Lung microvascular endothelial cell (primary cell): ENCODE measurements at places on chromosomes 11 and 22. TPM values are rescaled to one million over a fixed set of nuclear protein-coding genes. Genes with fewer than 3 reads are reported as not detected.
A peak's percentile ranks its signal among the peaks of the same experiment; 100 is the strongest.

- DNase-seq: peak; percentile 90
Measured at GRCh38 chr11:95884376-95884775, 39.5 kb downstream of the MTMR2 start.

Gene FOSL1
- total RNA-seq: 0.99 and 3.1 TPM in 2 replicates

DNA sequence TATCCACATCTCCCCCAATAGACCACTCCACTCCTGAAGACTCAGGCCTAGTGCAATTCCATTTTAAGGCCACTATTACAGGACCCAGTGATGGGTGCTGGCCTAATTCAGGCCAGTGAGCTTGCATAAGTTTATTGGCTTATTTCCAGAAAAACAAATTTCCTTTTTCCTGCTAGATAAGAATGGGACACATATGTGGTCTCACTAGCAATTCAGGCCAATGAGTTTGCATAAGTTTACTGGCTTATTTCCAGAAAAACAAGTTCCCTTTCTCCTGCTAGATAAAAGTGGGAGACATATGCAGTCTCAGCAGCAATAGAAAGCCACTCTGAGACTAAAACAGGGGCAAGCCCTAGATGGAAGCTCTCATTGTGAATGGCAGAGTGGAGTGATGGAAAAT lies 22.4 kb downstream of the ADM start:
- DNase-seq: peak; percentile 83

GRCh38 chr11:118979434-118979833 lies 7.9 kb downstream of the FOXR1 start:
- no peak for DNase-seq

DNA sequence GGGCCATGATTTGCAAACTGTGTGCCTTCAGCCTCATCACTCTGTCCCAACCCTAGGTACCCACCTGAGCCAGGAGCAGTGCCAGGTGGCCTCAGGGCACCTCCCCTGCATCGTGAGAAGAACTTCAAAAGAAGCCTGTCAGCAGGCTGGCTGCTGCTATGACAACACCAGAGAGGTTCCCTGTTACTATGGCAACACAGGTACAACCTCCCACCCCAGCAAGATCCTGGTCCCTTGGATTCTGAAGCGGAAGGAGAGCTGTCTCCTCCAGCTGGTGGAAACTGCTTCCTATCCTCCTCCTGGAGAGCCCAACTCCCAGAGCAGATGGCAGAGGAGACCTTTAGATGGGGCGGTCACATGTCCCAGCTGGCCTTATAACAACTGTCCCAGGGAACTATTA lies 2.9 kb downstream of the ZP1 start:
- no peak for DNase-seq

GRCh38 chr22:50261615-50262459 lies at the start of gene MAPK12:
Gene MAPK12, minus strand, starts transcription at chr22:50261683. Its CDS starts 174 bp downstream, at chr22:50261509.
- peak; percentile 53 for DNase-seq

- DNase-seq: no peak
Measured at GRCh38 chr11:127574478-127574877, 573.9 kb upstream of the KIRREL3 start.

Gene TMEM121B
- under 0.01 TPM in 2 replicates for total RNA-seq

DNA sequence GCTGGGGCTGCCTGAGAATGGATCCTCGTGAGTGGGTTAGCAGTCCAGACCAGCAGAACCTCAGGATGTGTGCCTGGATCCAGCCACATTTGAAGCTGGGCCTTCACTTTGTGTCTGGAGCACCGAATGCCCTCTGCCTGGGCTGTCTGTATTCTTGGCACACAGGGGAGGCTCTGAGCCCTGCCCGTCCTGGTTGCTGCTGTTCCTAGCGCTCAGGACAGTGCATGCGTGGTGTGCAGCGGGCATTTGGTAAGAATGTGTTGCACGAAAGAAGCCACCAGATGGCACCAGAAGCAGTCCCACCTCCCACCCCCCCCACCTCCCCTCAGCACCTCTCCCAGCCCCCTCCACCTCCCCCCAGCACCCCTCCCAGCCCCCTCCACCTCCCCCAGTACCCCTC lies 4.1 kb upstream of the MAPK11 start:
- peak; percentile 83 for DNase-seq

- no peak for DNase-seq
Measured at GRCh38 chr11:68655406-68655805, 28.9 kb upstream of the GAL start.

DNA sequence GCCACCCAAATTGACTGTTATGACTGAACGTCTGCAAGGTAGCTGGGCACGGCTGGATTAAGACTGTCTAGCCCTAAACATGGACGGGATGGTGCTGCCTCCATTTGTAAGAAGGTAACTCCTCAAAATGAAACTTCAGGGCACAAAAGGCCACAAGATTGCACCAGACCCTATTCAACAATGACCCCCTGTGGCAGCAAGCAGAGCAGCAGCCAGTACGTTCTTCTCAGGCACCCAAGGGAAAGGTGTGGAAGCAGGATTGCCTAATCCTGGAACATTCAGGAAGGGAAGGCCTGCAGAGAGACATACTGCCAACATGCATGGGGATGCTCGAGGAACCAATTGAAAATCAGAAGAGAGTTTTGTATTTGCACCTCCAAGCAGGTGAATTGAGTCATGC lies 4.5 kb upstream of the TBX10 start:
- no peak for DNase-seq

DNA sequence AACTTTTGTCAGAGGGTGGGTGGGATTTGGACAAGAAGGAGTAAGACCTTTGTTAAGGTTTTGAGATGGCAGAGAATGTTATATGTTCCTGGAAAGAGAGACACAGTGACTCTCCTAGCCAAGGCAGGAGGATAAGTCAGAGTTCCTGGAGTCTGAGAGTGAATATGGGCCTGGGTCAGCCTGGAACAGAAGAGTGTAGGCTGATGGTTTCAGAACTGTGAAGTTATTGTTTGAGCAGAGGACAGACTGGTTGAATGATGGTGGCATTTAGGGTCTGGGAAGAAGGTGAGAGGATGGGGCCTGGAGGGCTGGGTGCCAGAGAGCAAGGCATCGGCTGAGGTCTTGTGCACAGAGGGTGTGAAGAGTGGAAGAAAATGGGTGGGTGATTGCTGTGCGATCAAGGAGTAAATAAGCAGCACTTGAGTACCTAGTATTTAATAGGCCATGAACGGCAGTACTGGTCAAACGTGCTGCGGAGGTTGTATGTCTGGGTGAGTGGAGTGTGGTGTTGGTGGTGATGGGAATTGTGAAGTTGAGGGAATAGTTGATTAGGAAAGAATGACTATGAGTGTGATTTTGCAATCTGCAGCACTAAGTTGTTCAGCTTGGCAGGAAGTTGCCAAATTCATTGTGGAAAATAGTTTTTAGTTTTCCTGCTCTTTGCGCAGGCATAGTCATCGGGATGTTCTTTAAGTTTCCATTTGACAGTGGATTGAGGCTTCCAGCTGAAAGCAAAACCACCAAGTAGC lies 1.8 kb downstream of the PANX1 start:
- peak; percentile 91 for DNase-seq

DNA sequence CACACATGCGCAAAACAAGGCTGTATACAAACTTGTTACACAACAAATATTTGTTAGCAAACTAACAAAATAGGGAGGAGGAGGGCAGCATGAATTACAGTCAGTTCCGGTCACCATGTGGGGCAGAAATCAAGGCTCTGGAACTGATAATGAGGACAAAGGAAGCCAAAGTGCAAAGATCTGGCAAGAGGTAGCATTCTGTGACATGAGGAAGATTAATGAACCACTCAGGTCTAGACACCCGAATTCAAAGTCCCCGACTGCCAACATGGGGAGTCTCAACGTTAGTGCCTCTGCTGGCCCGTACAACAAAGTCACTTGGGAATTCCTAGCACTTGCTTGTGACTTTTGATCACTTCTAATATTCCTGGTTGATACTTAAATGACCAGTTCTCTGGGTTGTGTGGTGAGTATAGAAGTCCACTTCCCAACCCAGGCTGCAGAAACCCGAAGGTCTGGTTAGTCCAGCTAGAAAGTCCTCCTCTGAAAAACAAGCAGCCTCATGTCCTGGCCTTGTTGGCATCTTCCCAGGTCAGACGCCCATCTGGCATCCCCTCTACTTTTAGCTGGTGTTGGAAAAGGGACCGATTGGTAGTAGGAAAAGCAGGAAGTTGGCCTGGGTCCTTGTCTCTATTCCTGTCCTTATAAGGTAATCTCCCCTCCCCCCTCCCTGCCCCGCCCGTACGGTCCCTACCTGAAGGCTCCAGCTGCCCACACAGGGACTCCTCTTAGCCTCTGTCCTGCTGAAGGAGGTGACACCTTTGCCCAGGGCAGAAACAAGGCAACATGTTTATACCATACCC lies 1.6 kb downstream of the SUN2 start:
- peak; percentile 75 for DNase-seq

GRCh38 chr11:34299284-34299972 lies 58.4 kb downstream of the ABTB2 start:
- DNase-seq: no peak

- DNase-seq: no peak
Measured at GRCh38 chr11:129747071-129747470, 68.6 kb upstream of the TMEM45B start.

DNA sequence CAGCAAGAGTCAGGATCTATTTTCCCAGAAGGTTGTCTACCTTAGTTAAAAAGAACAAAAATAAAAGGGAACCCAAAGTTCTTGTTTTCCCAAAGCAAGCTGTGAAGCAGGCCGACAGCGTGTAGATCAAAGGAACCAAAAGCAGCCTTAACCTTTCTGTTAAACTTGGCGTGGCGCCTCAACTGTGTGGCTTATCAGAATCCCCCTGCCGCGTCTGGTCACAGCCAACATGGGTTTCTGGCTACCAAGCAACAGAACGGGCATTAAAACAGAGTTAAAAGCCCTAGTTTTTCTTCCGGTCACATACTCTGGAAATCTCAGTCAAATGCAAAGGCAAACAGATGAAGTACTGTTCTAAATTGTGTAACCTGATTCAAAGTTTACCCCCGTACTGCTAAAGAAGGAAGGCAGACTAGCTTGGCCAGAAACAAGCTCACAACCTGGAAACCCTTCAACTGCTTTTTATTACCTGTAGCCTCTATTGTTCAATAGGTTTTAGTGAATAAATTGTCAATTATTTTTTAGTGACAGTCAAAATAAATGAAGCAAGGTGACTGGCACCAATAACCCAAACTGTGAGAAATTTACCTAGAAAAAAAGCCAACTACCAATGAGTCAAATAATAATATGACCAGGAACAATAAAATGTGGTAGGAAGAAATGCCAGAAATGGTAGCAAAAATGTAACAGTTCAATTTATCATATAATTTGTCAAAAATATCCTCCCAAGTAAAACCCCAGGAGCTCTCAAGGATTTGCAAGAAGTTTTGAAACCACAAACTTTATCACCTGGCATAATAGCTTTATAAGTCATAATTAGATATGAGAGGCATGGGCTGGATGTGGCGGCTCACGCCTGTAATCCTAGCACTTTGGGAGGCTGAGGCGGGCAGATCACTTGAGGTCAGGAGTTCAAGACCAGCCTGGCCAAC lies 21.4 kb downstream of the CHKA start:
- peak; percentile 72 for DNase-seq

Gene LMO1
- not detected in 2 replicates for total RNA-seq

Gene ZNF215
- 0.79 and 2.0 TPM in 2 replicates for total RNA-seq

GRCh38 chr11:35347921-35348331 lies 71.4 kb downstream of the SLC1A2 start:
- DNase-seq: no peak

- peak; percentile 68 for DNase-seq
Measured at GRCh38 chr22:22110548-22111266, 128.1 kb upstream of the TOP3B start.

- DNase-seq: peak; percentile 45
Measured at GRCh38 chr11:122656631-122657101, 1.1 kb downstream of the UBASH3B start.

Gene TMEM191B
- total RNA-seq: 0.44 TPM in 1 of 2 replicates, not detected in the other

DNA sequence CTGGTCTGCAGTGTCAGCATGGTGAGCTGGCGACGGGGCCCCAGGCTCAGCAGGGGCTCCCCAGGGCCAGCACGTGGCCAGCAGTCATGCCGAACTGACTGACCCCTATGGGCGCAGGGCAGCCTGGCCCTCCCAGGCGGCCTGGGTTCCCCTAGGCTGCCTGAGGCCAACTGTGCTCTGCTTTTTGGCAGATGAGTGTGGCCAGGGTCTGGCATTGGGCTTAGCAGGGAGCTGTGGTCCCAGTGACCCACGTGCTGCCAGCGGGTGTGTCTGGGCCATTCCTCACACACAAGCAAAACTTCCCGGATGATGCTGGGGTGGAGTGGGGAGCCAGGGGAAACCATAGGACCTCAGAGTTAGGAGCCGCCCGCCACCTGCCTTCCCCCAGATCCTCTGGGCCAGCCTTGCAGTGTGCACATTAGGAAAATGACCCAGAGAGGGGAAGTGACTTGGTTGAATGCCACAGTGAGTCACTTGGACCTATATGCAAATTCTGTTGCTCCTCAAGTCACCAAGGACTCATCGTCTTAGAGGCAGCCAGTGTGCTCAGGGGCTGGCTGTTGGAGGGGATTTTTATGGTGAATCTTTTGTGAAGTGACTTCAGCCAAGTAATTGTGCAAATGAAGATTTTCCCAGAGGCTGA lies 6.5 kb downstream of the ADORA2A start:
- DNase-seq: peak; percentile 41

Gene MMP12
- not detected in 2 replicates for total RNA-seq
